ENCODE measurements at places on chromosomes 3 and 15.

DNA sequence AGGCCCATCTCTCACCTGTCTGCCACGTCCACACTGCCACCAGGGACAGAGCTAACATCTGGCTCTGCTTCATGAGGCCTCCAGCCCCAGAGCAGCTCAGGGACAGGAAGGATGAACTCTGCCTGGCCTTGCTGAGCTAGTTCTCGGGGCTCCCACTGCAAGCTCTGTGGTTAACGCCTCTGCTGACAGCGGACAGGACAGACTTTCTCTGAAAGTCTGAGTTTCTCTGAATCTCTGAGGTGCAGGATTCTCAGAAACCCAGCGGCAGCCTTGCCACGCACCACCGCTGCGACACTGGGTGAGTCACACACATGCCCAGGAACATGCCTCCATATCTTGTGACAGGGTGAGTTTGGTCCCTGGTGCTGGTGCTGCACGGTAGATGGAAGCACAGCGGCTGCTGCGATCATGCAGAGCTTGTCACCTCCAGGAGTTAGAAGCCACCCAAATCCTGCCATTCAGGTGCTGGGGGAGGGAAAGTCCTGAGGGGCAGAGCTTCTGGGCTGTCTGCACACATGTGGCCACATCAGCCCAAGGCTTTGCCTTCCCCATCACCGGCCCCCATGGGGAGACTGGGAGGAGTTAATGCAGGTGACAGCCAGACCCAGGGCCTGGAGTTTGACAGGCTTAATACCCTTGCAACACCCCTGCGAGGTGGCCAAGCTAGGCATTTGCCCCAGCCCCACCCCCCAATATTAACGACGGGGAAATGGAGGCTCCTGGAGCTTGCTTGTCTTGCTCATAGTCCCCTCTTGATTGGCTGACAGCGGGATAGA is 267.0 kb downstream of the PLCL2 start:
- DNase-seq, result no peak

- DNase-seq, result no peak
Measured at GRCh38 chr3:24264748-24265158, 229.9 kb downstream of the THRB start.

DNA sequence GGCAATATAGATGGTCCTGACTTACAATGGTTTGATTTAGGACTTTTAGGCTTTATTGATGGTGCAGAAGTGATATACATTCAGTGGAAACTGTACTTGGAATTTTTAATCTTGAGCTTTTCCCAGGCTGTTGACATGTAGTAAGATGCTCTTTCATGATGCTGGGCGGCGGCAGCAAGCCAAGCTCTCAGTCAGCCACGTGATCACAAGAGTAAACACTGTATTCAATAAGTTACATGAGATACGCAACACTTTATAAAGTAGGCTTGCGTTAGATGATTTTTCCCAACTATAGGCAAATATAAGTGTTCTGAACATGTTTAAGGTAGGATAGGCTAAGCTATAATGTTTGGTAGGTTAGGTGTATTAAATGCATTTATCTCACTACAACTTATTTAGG is 17.9 kb downstream of the PARP9 start:
- no peak for DNase-seq

GRCh38 chr3:115148142-115148790 is 1.2 kb upstream of the ZBTB20 start:
- no peak for DNase-seq

- no peak for DNase-seq
Measured at GRCh38 chr3:40913192-40913591, 286.1 kb upstream of the CTNNB1 start.

Measured in HFF-Myc (cell line).